Activated T-cell treated with anti-CD3 and anti-CD28 coated beads for 4 hours (primary cell): ENCODE measurements at places on chromosomes 12 and 14.

GRCh38 chr14:93050761-93051160 lies 65.0 kb downstream of the ITPK1 start:
- DNase-seq, result no peak

- DNase-seq, result no peak
Measured at GRCh38 chr12:24494401-24494800, 454.5 kb downstream of the BCAT1 start.

DNA sequence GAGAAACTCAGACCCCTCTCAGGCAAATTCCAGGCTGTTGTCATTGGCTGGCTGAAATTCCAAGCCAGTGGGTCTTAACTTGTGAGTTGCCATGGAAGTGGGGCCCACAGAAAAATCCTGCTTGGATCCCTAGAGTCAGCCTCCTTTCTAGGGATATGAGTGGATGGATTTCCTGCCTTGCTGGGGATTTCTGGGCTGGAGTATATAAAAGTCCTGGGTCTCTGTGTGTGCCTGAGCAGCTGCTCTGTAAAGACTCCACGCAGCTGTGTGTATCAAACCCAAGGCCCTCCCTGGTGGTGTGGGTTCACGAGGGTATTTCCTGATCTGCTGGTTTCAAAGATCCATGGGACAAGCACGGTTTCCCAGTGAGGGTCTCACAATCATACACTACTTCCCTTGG lies 1077.1 kb downstream of the SLC16A7 start:
- no peak for DNase-seq

- peak; percentile 49 for DNase-seq
Measured at GRCh38 chr12:124321040-124321481, 26.2 kb downstream of the RFLNA start.

- DNase-seq, result no peak
Measured at GRCh38 chr12:108317308-108318234, 21.5 kb downstream of the CMKLR1 start.

DNA sequence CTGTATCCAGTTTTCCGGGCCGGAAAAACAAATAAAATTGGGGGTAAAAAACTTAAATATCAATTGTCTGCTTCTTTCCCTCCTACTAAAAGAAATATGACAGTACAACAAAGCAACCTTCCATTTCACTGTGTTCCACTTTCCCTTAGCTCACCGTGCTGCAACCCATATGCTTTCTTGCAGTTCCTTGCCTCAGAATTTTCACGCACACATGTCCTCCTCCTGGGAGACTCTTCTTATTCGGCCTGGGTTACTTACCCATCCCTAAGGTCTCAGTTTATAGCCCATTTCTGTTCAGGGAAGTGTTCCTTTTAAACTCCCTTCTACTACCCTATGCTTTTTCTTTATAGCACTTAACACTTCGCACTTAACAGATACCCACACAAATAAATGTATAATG lies 4.5 kb upstream of the MAGOHB start:
- DNase-seq, result no peak

DNA sequence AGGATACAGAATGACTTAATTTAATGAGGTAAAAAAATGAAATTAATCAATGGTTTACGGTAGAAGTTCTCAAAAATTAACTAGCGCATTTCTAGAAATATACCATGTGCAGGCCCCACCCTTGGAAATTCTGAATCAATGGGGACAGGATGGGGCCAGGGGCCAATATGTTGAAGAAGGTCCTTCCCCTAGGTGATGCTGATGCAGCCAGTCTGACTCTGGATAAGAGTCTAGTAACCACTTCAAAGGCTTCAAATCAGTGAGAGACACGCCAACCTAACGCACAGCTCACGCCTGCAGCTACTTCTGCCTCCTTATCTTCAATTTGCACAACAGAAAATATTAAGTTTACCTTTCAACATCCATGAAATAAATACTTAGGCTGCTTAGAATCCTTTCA lies 14.9 kb downstream of the GIT2 start:
- DNase-seq, result peak; percentile 32

DNA sequence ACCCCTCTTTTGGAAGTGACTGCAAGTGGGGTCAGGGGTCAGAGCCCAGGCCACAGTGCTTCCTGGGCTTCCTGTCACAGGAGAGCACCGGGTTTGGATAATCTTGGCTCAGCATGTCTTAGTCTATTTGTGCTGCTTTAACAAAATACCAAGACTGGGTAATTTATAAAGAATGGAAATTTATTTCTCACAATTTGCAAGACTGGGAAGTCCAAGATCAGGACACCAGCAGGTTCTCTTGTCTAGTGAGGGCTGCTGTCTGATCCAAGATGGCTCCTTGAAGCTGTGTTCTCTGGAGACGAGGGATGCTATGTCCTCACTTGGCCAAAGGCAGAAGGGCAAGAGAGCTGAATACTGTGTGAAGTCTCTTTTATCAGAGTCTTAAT lies 74.1 kb downstream of the RIN3 start:
- DNase-seq, result no peak

GRCh38 chr14:86796221-86797074 lies 1196.5 kb downstream of the GALC start:
- DNase-seq, result no peak

DNA sequence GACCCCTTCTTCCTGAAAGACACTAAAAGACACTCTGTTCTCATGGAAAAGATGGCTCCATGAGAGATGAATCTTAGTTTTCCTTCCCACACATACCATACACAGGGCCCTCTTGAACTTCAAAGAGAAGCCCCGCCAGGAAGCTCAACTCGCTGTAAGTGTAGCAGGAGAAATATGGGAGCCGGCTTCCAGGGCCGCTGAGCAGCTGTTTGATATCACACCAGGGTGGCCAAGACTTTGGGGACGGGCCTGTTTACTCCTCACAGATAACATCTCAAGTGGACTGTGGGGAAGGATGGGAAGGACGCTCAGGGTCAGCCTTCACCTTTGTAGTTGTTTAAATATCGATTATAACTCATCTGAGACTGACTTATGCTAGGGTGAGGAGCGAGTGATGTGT lies 235.5 kb upstream of the TBX3 start:
- DNase-seq, result no peak

- DNase-seq, result no peak
Measured at GRCh38 chr12:8145754-8146441, 10.9 kb upstream of the ZNF705A start.

GRCh38 chr12:13093191-13093847 lies 10.1 kb downstream of the GSG1 start:
- no peak for DNase-seq

- no peak for DNase-seq
Measured at GRCh38 chr12:109734219-109735000, 20.8 kb downstream of the FAM222A start.

DNA sequence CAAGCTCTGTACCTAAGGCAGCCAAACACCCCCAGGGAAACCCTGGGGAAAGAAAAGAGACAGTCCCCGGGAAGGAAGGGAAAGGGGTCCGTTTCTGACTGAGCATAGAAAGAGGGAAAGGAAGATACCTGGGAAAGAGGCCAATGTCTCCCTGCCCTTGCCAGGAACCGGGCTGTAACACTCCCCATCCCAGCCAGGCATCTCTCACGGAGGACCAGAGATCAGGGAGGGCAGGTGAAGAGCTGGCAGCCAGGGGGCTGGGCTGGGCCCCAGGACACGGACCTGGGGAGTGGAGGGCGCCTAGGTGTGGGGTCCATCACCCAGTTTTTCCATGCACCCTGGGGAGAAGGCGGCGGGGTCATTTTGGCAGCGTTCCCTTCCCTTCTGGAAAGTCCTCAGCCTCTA lies 18.9 kb upstream of the PLEKHH1 start:
- DNase-seq, result no peak

- DNase-seq, result no peak
Measured at GRCh38 chr14:56423544-56423943, 156.1 kb upstream of the TMEM260 start.

GRCh38 chr12:43079476-43079875 lies 472.5 kb downstream of the ADAMTS20 start:
- no peak for DNase-seq

- no peak for DNase-seq
Measured at GRCh38 chr14:23077962-23078361, 17.0 kb downstream of the ACIN1 start.

GRCh38 chr14:59060841-59061240 lies 127.6 kb upstream of the DAAM1 start:
- no peak for DNase-seq

- DNase-seq, result peak; percentile 39
Measured at GRCh38 chr12:49750027-49750995, 9.0 kb downstream of the TMBIM6 start.

DNA sequence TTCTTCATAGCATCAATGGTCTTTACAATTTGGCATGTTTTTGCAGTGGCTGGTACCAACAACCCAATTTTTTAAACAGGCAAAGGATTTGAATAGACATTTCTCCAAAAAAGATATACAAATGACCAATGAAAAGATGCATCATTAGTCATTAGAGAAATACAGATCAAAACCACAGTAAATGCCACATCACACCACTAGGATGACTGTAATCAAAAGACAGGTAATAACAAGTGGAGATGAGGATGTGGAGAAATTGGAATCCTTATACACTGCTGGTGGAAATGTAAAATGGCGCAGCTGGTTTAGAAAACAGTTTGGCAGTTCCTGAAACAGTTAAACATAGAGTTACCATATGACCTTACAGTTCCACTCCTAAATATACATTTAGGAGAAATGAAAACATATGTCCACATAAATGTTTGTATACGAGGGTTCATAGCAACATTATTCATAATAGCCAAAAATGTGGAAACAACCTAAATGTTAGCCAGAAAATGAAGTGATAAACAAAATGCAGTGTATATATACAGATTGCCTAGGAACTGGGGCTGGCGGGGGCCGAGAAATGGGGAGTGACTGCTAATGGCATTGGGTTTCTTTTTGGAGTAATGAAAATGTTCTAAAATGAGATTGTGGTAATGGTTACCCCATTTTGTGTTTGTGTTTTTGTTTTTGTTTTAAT lies 55.2 kb downstream of the TGFB3 start:
- DNase-seq, result no peak

GRCh38 chr14:105272623-105273022 lies 24.3 kb downstream of the BTBD6 start:
- DNase-seq, result no peak

- DNase-seq, result no peak
Measured at GRCh38 chr14:56057767-56058166, 60.4 kb upstream of the PELI2 start.

DNA sequence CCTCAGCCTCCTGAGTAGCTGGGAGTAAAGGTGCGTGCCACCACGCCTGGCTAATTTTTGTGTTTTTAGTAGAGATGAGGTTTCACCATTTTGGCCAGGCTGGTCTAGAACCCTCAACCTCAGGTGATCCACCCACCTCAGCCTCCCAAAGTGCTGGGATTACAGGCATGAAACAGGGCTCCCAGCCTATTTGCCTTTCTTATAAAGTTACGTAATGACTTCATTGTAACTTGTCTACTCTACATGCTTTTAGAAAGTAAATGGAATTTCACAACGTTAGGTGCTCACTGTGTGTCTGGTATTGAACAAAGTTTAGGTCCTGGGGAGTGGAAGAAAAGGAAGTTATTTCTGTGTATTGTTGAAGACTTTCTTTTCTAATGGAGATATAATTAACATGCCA lies 12.5 kb downstream of the CFAP251 start:
- DNase-seq, result no peak

DNA sequence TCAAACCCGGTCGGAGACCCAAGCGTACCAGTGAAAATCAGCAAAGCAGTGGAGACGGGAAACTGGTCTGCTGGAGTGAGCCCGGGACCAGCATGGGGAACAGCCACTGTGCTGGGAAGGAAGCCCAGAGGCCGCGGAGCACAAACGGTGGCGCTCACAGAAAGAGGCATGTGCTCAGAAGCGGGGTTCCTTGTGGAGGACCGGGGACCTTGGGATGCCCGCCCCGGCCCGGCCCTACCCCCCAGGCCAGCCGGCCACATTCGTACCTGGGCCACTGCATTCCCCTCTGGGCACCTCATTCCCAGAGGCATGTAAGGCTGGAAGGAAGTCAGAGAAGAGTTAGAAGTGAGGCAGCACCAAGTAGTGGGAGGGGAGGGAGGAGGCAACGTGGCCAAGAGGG lies 79.3 kb downstream of the RFLNA start:
- no peak for DNase-seq

GRCh38 chr12:2317772-2318171 lies 265.0 kb downstream of the CACNA1C start:
- no peak for DNase-seq

GRCh38 chr12:47881826-47882427 lies 22.9 kb downstream of the VDR start:
- no peak for DNase-seq

- DNase-seq, result no peak
Measured at GRCh38 chr14:20559461-20559904, 1.4 kb downstream of the RNASE9 start.

DNA sequence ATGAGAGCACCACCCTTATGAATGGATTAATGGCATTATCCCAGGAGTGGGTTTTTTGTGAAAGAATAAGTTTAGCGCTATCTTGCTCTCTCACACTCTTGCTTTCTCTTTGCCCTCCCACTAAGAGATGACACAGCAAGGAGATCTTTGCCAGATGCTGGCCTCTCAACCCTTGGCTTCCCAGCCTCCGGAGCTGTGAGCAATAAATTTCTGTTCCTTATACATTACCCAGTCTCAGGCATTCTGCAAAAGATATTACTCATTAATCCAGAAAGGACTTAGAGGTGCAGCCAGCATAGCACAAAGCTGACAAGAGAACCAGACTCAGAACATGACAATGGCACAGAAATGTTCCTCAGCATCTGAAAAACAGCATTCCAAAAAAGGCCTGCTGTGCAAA lies 190.6 kb downstream of the ITPR2 start:
- no peak for DNase-seq

- no peak for DNase-seq
Measured at GRCh38 chr12:10111451-10111850, 12.7 kb upstream of the CLEC1A start.

DNA sequence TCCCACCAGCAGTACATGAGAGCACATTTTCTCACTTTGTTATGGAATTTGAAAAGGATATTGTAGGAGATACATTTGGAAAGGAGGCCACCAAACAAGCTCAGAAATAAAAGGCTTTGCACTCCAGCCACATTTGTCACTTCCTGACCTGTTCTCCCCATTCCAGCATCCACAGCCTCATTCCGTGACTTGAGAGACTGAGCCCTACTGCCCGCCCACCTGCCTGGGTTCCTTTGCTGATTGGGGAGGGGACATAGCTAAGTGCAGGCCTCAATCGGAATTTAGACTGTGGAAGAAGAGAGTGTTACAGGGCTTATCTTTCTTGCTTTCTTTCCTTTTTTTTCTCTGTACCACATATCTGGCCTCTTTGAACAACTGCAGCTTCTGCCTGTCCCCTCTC lies 735.4 kb upstream of the TMEM132C start:
- no peak for DNase-seq

DNA sequence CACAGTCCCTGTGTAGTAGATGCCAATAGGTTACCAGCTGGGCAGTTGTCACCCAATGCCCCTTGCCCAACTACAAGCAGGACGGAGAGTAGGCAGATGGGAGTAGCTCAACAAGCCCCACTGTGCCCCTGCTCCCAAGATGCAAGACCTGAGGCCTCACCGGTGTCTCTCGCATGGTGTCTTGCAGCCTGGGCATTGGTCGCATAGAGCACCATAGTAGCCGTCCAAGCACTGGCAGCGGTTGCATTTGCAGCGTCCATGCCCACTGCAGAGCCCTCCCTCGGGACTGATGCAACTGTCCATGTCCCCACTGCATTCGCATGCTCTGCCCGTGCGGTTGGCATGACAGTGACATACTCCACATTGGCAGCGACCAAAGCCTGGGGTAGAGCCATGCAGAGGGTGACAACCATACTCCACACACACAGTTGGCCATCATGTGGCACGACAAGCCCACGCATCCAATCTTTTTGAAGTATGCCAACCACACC lies 11.9 kb upstream of the CSAD start:
- DNase-seq, result no peak
